ENCODE measurements at places on chromosomes 13 and 19.

DNA sequence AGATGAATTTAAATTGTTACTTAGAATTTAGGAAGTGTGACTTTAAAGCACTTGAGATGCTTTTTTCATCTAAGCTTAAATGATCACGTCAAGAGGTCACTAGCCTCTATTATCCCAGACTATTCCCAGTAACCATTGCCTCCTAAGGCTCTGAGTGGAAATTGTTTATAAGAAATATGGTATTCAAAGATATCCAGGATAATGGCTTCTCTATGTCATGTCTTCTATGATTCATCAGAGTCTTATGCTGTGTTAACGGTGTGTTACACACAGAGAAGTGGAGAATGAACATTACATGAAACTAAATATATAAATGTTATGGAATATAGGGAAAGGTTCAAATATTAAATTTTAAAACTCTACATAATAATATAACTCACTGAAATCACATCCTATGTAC is 79.8 kb upstream of the NBEA start:
- no peak for DNase-seq

DNA sequence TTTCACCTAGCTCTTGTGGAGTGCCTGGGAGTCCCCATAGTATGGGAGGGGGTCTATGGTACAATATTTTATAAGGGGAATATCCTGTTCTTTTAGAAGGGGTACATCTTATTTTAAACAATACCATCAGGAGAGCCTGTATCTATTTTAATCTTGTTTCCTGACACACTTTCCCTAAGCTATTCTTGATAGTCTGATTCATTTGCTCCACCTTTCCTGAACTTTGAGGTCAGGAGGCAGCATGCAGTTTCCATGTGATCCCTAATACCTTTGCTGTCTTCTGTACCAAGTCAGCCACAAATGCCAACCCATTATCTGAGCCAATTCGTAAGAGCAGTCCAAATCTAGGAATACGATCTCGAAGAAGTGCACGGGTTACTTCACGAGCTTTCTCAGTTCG is 86.2 kb downstream of the SLC25A15 start:
- DNase-seq = no peak

DNA sequence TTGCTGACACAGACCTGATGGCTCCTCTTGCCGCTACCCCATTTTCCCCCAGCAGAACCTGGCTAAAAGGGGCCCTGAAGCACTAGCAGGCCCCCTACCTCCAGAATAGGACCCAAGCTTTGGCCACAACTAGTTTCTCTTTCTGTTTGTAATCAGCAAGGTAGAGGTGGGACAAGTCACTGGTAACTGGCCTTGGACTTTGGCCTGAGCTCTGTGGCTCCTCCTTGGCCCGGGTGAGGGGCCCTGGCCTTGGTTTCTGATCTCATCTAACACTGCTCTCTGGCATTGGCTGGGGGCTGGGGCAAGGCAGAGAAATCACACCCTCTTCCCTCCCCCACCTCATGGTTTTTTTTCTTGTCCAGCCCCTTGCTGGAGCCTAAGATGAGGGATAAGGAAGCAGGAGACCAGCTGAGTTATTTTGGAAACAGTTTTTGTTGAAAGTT is 2.1 kb downstream of the CALM3 start:
- no peak for DNase-seq

GRCh38 chr13:110628477-110628793 is 13.1 kb downstream of the NAXD start:
- no peak for DNase-seq

DNA sequence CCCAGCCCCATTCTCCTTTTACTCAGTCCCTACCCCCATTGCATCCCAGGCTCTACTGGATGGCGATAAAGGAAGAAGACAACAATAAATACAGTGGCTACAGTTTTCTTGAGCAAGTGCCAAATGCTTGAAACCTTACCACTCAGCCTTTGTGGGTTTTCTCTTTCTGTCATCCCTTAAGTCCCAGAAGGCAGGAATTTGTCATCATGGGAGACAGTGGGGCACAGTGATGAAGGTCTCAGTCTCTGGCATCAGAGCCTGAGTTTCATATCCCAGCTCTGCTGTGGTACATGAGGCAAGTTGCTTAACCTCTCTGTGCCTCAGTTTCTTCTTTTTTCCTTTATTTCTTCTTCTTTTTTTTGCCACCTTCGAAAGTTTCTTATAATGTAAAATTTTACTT is 5.1 kb upstream of the COMP start:
- no peak for DNase-seq

DNA sequence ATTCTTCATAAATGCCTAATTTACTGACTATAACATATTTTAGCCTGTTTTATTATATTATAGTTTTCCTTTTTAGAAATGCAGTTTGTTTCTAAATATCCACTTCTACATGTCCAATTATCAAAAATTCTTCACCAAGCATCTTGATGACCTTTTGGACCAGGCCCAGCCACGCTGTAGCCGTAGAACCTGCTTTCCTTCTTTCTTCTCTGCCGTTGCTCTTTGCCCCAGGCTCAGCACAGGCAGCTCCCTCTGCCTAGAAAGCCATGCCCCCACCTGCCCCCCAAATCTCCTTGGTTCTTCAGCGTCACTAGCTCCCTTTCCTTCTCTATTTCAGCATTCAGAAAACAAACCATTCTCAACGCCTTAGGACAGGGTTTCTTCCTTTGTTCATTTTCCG is 65.4 kb downstream of the ESD start:
- no peak for DNase-seq

Data from SK-N-DZ (cell line).